ENCODE measurements at places on chromosomes 16 and 17. TPM values are rescaled to one million over a fixed set of nuclear protein-coding genes. Genes with fewer than 3 reads are reported as not detected.

DNA sequence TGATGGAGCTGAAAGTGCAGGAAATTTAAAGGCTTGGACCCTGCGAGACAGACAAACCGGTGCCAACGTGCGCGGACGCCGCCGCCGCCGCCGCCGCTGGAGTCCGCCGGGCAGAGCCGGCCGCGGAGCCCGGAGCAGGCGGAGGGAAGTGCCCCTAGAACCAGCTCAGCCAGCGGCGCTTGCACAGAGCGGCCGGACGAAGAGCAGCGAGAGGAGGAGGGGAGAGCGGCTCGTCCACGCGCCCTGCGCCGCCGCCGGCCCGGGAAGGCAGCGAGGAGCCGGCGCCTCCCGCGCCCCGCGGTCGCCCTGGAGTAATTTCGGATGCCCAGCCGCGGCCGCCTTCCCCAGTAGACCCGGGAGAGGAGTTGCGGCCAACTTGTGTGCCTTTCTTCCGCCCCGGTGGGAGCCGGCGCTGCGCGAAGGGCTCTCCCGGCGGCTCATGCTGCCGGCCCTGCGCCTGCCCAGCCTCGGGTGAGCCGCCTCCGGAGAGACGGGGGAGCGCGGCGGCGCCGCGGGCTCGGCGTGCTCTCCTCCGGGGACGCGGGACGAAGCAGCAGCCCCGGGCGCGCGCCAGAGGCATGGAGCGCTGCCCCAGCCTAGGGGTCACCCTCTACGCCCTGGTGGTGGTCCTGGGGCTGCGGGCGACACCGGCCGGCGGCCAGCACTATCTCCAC is at the start of gene NOG:
NOG (plus strand) TSS at position 54 of the 674 bp plus-strand sequence; CDS start at position 579, 525 bp downstream.
- peaks cover 62% of the 10 kb centered on the region for H3K4me1 ChIP-seq
- H3K27me3 ChIP-seq, result no peaks in the 10 kb centered on the region
- H3K27ac ChIP-seq, result no peak within 1 kb of the TSS
- no peaks in the 10 kb centered on the region for H3K36me3 ChIP-seq

- DNase-seq, result no peak
- no peaks in the 10 kb centered on the region for H3K4me1 ChIP-seq
- H3K36me3 ChIP-seq, result no peaks in the 10 kb centered on the region
- no peak overlapping the region for H3K4me3 ChIP-seq
- no peak overlapping the region for H3K27ac ChIP-seq
- H3K27me3 ChIP-seq, result no peaks in the 10 kb centered on the region
Observed at GRCh38 chr17:72705905-72706395, 386.5 kb downstream of the SLC39A11 start.

GRCh38 chr16:19044769-19045168 is 22.6 kb upstream of the COQ7 start:
- no peaks in the 10 kb centered on the region for H3K36me3 ChIP-seq
- no peak overlapping the region for H3K27ac ChIP-seq
- H3K4me1 ChIP-seq, result no peaks in the 10 kb centered on the region

DNA sequence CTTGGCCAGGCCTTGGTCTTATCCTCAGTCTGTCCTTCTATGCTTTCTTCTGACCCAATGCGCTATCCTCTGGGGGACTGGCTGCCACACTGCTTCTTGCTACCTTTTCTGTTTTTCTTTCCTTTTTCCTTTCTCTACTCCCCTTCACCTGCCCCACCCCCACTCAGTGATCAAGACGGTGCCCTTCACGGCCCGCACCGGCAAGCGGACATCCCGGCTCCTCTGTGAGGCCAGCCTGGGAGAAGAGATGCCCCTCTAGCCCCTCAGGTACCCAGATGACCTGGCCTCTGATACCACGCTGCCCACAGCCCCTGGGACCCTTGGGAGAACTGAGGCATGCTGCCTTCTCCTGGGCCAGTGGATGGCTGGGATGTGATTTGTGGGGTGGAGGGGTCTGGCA is 15.6 kb downstream of the SPATA32 start:
- peaks cover 3% of the 10 kb centered on the region for H3K36me3 ChIP-seq
- peaks cover 12% of the 10 kb centered on the region for H3K4me1 ChIP-seq
- peaks cover 9% of the 10 kb centered on the region for H3K27me3 ChIP-seq

MYH3 gene
- total RNA-seq, result 8.3 TPM

GRCh38 chr16:77076839-77077238 is 114.2 kb upstream of the MON1B start:
- no peaks in the 10 kb centered on the region for H3K36me3 ChIP-seq
- H3K4me1 ChIP-seq, result no peaks in the 10 kb centered on the region
- H3K27me3 ChIP-seq, result no peaks in the 10 kb centered on the region
- H3K4me3 ChIP-seq, result no peak overlapping the region

DNA sequence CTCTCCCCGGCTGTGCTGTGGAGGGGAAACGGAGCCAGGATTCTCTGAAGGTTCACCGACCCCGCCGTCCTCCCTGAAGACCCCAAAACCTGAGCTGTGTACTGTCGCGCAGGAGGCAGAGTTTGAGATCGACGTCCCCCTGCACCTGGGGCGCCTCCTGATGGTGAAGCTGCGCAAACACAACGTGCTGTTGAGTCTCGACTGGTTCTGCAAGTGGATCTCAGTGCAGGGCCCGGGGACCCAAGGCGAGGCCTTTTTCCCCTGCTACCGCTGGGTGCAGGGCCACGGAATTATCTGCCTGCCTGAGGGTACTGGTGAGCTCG is 62.6 kb upstream of the TEKT1 start:
- H3K36me3 ChIP-seq, result no peaks in the 10 kb centered on the region
- no peak overlapping the region for H3K27ac ChIP-seq
- H3K27me3 ChIP-seq, result no peaks in the 10 kb centered on the region
- peaks cover 7% of the 10 kb centered on the region for H3K4me1 ChIP-seq
- no peak overlapping the region for H3K4me3 ChIP-seq
- DNase-seq, result no peak

GRCh38 chr16:67264277-67264676 is 15.1 kb upstream of the PLEKHG4 start:
- H3K27ac ChIP-seq, result no peak overlapping the region
- H3K27me3 ChIP-seq, result no peaks in the 10 kb centered on the region
- H3K4me3 ChIP-seq, result no peak overlapping the region
- H3K4me1 ChIP-seq, result no peaks in the 10 kb centered on the region
- DNase-seq, result no peak
- no peaks in the 10 kb centered on the region for H3K36me3 ChIP-seq

KCNAB3 gene
- total RNA-seq, result 2.9 TPM

- DNase-seq, result peak; percentile 73
- peak overlapping the region; percentile 99 for H3K27ac ChIP-seq
- H3K4me3 ChIP-seq, result peak overlapping the region; percentile 80
- H3K4me1 ChIP-seq, result peaks cover 69% of the 10 kb centered on the region
- peaks cover 32% of the 10 kb centered on the region for H3K36me3 ChIP-seq
- peaks cover 6% of the 10 kb centered on the region for H3K27me3 ChIP-seq
Observed at GRCh38 chr17:1485423-1486376, 6.8 kb downstream of the MYO1C start.

GRCh38 chr16:11871193-11871592 is 19.9 kb upstream of the RSL1D1 start:
- H3K27ac ChIP-seq, result no peak overlapping the region
- no peaks in the 10 kb centered on the region for H3K27me3 ChIP-seq
- DNase-seq, result no peak
- H3K36me3 ChIP-seq, result peaks cover 79% of the 10 kb centered on the region
- no peak overlapping the region for H3K4me3 ChIP-seq

TAOK2 gene
- total RNA-seq, result 36.6 TPM

DNA sequence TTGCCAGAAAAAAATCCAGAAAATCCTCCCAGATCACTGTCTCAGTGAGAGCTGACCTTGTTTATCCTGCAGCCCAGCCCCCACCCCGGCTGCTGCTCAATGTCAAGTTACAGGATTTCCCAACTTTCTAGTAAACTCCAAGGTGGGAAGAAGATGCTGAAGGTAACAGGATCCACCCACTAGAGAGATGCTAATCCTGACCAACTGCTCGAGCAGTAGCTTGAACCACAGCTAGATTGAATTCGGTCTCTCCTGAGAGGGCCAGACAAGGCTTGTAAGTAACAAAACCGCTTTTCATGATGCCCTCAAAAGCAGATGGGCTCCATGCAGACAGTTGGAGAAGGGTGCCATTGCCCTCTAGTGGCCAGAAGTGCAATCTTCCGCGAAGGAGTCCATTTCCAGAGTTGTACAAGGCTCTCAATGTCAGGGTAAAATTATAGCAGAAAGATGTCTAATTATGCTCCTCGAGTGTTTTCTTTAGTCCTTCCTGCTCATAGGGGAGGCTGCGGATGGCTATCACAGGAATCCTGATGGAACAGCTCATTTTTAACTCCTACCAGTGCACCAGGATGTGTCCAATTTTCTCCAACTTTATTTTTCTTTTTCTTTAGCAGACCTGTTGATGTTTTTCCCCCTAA is 3.9 kb downstream of the CDH11 start:
- no peaks in the 10 kb centered on the region for H3K36me3 ChIP-seq
- peaks cover 66% of the 10 kb centered on the region for H3K4me1 ChIP-seq
- H3K27ac ChIP-seq, result peak overlapping the region; percentile 24
- DNase-seq, result peak; percentile 92

GRCh38 chr17:47733047-47733673 is at the start of gene TBX21:
Gene TBX21 (plus strand): TSS chr17:47733236. CDS start chr17:47733455, 219 bp downstream.
- peak; percentile 86 for DNase-seq
- H3K4me1 ChIP-seq, result peaks cover 15% of the 10 kb centered on the region
- no peaks in the 10 kb centered on the region for H3K36me3 ChIP-seq
- H3K4me3 ChIP-seq, result peak within 1 kb of the TSS; percentile 52
- peak within 1 kb of the TSS; percentile 64 for H3K27ac ChIP-seq

- peak overlapping the region; percentile 99 for H3K27ac ChIP-seq
- DNase-seq, result no peak
- H3K36me3 ChIP-seq, result peaks cover 23% of the 10 kb centered on the region
- peak overlapping the region; percentile 86 for H3K4me3 ChIP-seq
Observed at GRCh38 chr17:32349503-32349853, 479 bp upstream of the ZNF207 start.

GRCh38 chr16:20089246-20089965 is 15.7 kb upstream of the GPR139 start:
- H3K4me1 ChIP-seq, result no peaks in the 10 kb centered on the region
- no peaks in the 10 kb centered on the region for H3K36me3 ChIP-seq
- H3K4me3 ChIP-seq, result no peak overlapping the region
- no peak overlapping the region for H3K27ac ChIP-seq
- no peak for DNase-seq

- H3K36me3 ChIP-seq, result no peaks in the 10 kb centered on the region
- peaks cover 45% of the 10 kb centered on the region for H3K4me1 ChIP-seq
- H3K27ac ChIP-seq, result peak overlapping the region; percentile 77
- H3K27me3 ChIP-seq, result no peaks in the 10 kb centered on the region
- no peak for DNase-seq
Observed at GRCh38 chr17:48563385-48563838, 14.7 kb downstream of the HOXB4 start.

DNA sequence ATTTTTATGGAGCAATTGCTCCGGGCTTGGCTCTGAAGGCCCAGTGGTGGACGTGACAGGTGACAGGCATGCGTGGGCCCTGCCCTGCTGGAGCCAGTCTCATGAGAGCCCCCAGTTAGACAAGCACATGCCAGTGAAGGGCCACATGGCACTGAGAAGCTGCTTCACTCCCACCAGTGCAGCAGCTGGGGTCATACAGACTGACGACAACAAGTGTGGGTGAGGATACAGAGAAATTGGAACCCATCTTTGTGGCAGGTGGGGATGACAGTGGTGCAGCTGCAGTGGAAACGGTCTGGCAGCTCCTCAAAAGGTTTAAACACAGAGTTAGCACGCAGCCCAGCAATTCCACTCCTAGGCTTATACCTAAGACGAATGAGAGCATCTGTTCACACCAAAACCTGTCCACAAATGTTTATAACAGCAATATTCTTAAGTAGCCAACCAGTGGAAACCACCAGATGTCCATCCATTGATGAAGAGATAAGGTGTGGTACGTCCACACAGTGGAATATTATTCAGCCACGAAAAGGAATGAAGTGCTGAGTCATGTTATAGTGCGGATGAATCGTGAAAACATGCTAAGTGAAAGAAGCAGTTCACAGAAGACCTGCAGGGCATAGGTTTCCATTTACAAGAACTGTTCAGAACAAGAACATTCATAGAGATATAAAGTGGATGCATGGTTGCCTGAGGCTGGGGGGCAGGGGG is 12.5 kb upstream of the CIBAR2 start:
- no peaks in the 10 kb centered on the region for H3K36me3 ChIP-seq
- H3K4me1 ChIP-seq, result peaks cover 11% of the 10 kb centered on the region
- H3K4me3 ChIP-seq, result no peak overlapping the region

DNA sequence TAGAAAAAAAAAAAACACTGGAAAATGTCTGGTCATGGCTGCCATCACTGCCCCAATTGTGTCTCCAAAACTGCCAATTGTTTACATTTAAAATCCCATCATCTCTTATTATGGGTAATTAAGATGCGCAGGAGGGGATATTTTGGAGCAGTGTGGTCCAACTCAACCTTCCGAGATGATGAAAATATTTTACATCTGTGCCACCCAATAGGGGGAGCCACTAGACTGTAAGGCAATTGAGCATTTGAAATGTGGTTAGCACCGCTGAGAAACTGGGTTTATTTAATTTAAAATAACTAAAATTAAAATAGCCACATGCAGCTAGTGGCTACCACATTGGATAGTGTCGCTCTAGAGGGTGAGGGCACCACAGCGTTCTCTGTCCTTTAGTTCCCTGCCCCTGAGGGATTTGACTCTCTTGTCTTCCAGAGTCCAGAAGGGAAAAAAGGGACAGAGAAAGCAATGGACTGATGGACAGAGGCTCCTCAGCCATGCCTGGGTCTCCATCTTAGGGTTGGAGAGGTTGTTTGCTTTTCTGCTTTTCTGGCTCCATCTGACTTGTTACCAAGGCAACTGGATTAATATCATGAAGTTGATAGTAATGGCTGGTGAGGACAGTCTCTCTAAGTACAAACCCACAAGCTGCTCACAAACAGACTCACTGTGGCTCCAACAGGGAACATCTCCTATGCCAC is 3.5 kb downstream of the MPO start:
- no peaks in the 10 kb centered on the region for H3K27me3 ChIP-seq
- no peak for DNase-seq
- H3K4me3 ChIP-seq, result no peak overlapping the region
- no peak overlapping the region for H3K27ac ChIP-seq
- H3K4me1 ChIP-seq, result peaks cover 15% of the 10 kb centered on the region

UMOD gene
- 0.45 TPM for total RNA-seq

DNA sequence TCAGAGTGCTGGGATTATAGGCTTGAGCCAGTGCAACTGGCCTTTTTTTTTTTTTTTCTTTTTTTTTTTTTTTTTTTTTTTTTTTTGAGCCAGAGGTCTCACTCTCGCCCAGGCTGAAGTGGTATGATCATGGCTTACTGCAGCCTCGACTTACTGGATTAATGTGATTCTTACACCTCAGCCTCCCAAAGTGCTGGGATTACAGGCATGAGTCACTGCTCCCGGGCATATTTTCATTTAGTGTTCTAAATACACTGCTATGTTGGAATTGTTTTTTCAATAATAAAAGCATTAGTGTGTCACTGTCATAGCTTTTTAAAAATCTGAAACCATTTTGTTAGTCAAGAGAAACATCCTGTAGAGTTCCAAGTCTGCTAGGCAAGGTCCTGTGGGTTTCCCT is 40.3 kb downstream of the NDE1 start:
- no peak overlapping the region for H3K27ac ChIP-seq
- H3K4me1 ChIP-seq, result no peaks in the 10 kb centered on the region
- H3K27me3 ChIP-seq, result no peaks in the 10 kb centered on the region
- no peak for DNase-seq

- H3K27ac ChIP-seq, result no peak overlapping the region
- no peak overlapping the region for H3K4me3 ChIP-seq
- peaks cover 20% of the 10 kb centered on the region for H3K27me3 ChIP-seq
- no peaks in the 10 kb centered on the region for H3K36me3 ChIP-seq
- no peak for DNase-seq
- H3K4me1 ChIP-seq, result no peaks in the 10 kb centered on the region
Observed at GRCh38 chr17:56523042-56523441, 70.5 kb upstream of the NOG start.

KRTAP2-2 gene
- not detected for total RNA-seq

All from stomach (tissue), 19 donors.